Stimulated activated CD4-positive, alpha-beta T cell treated with anti-CD3 and anti-CD28 coated beads, Interleukin-2, amount 100 ng/mL, for 48 hours (primary cell): ENCODE measurements at places on chromosomes 11 and 22.

DNA sequence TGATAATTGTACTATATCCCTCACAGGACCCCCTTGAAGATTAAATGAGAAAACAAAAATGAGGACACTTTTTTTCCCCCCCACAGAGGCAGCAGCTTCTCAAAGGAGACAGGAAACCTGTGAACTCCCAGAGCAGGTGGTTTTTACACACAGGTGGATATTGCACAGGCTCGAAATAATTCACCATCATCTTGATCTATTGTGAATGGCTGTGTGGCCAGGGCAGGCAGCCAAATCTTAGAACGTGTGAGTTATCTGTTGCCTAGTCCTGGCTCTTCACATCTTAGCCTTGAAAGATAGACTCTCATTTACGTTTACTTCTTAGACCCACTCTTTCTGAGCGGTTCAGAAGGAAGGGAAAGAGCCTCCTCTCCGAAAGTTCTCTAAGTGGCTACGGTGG, 23.5 kb downstream of the PPFIBP2 start:
- no peak for DNase-seq

- no peak for DNase-seq
These were observed 34.1 kb upstream of the OR8B8 start for GRCh38 chr11:124479561-124479960.

DNA sequence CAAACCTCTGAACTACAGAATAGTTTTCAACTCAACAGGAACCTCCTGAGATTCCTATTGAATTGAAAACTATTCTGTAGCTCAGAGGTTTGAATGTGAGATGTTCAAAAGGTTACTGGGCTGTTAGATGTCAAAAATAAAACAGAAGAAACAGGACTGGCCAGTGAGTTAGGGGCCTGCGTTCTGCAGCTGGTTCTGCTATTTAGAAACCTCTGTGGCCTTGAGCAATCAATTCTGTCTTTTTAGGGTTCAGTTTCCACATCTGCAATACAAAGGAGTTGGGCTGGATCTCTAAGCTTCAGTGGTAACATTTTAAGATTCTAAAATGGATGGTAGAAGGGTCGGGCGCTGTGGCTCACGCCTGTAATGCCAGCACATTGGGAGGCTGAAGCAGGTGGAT, 55.8 kb downstream of the CLMP start:
- DNase-seq: no peak

DNA sequence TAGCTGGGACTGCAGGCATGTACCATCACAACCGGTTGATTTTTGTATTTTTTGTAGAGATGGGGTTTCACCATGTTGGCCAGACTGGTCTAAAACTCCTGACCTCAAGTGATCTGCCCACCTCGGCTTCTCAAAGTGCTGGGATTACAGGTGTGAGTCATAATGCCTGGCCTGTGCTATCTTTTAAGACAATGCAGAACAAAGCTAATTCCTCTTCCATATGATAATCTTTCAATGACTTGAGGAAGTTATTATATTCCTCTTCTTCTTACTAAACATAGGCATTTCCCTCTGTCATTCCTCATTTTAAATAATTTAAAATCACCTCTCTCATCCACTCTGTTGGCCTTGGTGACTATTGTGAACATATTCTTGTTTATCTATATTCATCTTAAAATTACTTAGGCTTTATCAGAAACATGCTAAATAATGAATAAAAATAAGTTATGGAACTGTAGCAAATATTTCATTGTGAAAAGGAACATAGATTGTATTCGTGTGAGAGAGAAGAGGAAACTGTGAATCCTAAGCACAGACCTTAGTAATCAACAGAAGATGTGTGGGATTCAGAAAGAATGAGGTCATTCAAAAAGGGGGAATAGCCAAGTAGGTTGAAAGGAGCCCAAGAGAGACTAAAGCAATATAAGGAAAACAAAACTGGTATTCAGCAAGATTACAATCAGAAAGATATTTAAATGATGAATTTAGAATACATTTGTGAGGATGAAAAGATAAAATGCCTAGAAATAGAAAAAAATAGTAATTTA, 269.4 kb downstream of the TTC28 start:
- DNase-seq: no peak

- DNase-seq: no peak
These were observed 1272.8 kb downstream of the LRRC4C start for GRCh38 chr11:40186437-40187263.

DNA sequence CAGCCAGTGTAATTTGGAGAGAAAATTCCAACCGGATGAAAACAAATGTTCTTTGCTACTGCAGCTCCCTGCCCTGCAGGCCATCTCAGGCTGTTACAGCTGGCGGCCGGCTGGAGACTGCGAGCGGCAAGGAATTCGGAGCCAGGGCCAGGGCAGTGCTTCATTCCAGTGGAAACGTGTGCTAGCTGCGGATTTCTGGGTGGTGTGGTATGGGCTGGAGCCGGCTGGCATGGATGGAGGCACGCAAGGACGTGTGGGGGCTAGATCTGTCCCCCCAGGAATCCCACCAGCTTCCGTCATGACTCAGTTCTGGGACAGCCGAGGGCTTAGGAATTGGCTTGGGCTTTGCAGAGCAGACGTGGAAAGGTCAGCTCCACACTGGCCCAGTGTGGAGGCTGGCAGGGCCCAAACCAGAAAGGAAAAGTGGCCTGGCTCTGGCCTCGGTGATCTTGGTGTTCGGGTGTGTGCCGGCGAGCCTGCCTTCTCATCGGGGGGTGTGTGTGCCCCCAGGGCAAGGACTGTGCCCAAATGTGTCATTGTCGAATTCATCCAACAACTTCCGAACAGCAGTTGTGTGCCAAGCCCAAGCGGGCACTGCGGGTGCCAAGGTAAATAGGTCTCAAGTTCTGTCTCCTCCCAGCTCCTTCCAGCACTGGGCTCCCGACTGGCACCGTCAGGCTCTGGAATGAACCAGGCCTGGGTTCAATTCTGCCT, 48.1 kb upstream of the SHISAL1 start:
- DNase-seq: no peak

DNA sequence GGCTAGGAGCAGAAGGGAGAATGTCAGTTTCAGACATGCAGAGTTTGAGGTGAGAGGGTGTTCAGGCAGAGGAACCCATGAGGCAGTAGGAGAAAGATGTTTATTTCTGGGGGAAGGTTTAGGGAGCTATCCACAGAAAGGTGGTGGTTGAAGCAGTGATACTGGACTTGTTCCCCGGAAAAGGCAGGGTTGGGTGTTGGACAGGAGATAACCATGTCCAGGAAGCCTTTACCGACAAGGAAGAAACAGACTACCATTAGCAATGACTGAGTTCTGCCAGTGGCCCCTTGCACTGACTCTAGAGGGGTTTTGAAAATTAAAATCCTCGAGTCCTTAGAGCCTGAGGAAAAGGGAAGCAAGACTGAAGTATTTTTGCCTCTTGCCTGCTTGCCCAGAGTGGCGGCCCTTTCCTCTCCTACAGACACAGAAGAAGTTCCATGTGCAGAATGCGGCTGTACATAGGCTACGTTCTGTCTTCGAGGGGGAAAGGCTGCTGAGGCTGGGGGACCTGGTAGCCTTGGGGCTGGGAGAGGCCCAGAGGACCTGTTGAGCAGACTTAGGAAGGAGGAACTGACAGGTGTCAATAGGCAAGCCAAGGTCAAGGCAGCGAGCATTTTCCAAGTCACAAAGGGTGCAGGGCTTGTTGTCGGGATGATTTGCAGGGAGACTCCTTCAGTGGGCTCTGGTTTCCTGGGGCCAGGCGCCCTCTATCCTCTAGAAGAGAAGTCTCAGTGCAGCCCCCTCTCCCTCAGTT, 146.7 kb downstream of the LDLRAD3 start:
- DNase-seq: no peak

- DNase-seq: no peak
These were observed 15.1 kb upstream of the CABP7 start for GRCh38 chr22:29704528-29705285.

GRCh38 chr22:39525658-39525975, 5.3 kb downstream of the ATF4 start:
- DNase-seq: no peak

GRCh38 chr11:106466521-106467080, 389.1 kb downstream of the AASDHPPT start:
- no peak for DNase-seq

GRCh38 chr22:23065495-23066122, 4.7 kb upstream of the GNAZ start:
- no peak for DNase-seq

GRCh38 chr11:128399251-128400121, 187.9 kb downstream of the ETS1 start:
- DNase-seq: no peak

- DNase-seq: no peak
These were observed 82.5 kb upstream of the PICALM start for GRCh38 chr11:86151174-86152005.

- no peak for DNase-seq
These were observed 61.1 kb downstream of the CHRDL2 start for GRCh38 chr11:74670171-74670570.

GRCh38 chr11:69416762-69417698, 64.4 kb upstream of the LINC01488 start:
- no peak for DNase-seq

- no peak for DNase-seq
These were observed 17.8 kb downstream of the FADD start for GRCh38 chr11:70220920-70221319.

GRCh38 chr22:37229805-37230672, 14.0 kb downstream of the RAC2 start:
- DNase-seq: peak; percentile 85

GRCh38 chr11:101931692-101932091, 15.4 kb upstream of the ANGPTL5 start:
- DNase-seq: no peak

DNA sequence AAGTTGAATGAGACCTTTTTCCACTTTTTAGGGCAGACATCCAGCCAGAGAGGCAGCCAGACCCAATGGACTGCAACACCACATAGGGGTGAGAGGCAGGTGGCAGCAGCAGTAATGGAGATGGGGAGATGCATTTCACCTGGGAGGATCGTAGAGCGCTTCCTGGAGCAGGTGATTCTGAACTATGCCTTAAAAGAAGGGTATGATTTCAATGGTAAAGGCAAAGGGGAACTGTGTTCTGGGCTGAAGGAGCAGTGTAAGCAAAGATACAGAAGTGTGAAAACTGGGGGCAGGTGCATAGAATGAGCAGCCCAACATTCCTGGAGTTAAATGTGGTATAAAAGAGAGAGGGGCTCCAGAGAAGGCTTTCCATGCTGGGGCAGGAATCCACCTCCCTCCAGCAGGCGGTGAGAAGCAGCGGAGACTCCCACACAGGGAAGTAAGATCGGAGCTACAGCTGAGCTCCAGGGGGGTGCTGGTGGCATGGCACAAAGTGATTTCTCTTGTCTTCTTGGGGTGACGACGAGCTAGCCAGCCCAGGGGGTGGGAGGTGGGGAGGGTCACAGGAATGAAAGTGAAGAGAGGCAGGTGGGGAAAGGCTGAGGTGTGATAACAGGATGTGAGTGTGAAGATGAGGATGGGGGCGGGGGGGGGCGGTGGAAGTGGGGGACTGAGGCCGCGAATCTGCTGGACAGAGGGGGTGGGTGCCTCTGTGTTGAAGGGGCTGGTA, 4.3 kb upstream of the SERHL2 start:
- no peak for DNase-seq

DNA sequence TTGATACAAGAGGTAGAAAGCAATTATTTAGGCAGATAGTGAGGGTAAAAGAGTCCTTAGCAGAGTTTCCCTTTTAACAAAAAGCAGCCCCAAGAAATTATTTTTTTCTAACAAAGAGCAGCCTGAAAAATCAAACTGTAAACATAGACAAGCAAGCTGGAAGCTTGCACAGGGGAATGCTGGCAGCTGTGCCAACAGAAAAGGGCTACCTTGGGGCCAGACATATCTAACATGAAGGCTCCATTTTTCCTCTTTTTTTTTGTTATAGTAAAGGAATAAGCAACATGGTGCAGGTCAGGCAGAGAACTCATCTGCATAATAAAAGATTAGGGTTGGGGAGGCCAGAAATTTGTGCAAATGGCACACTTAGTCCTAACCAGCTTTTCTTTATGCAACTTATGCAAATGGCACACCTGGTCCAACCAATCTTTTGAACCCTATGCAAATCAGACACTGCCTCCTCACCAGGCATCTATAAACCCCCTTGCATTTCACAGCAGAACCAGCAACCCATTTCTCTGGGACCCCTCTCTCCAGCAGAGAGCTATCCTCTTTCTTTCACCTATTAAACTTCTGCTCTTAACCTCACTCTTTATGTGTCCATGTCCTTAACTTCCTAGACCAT, 41.8 kb downstream of the PDGFD start:
- no peak for DNase-seq

GRCh38 chr11:3989276-3989920, 105.2 kb upstream of the RRM1 start:
- DNase-seq: no peak

- DNase-seq: no peak
These were observed 73.1 kb upstream of the BARX2 start for GRCh38 chr11:129302386-129303101.

GRCh38 chr11:48354677-48355076, 11.6 kb downstream of the OR4C5 start:
- DNase-seq: no peak

- no peak for DNase-seq
These were observed 12.1 kb downstream of the GNB1L start for GRCh38 chr22:19842393-19843106.

- no peak for DNase-seq
These were observed 29.8 kb downstream of the SCUBE1 start for GRCh38 chr22:43313244-43313889.

DNA sequence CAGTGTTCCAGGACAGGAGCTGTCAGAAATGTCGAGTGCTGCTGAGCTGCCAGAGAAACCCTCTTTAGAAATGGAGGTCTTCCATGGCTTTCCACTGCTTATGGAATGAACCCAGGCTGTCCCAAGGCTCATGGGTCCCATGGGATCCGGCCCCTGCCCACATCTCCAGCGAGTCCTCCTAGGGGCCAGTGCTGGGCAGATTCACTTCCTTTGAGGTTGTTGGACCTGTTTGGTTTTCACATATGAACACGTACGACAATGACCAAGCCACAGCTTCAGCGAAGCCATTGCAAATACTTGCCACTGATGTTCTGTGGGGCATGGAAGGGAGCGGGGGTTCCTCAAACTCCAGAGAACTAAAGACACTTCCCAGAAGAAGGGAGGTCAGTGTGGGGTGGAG, 483.3 kb downstream of the TBC1D22A start:
- no peak for DNase-seq

GRCh38 chr11:44116234-44116830, 20.9 kb downstream of the EXT2 start:
- no peak for DNase-seq

DNA sequence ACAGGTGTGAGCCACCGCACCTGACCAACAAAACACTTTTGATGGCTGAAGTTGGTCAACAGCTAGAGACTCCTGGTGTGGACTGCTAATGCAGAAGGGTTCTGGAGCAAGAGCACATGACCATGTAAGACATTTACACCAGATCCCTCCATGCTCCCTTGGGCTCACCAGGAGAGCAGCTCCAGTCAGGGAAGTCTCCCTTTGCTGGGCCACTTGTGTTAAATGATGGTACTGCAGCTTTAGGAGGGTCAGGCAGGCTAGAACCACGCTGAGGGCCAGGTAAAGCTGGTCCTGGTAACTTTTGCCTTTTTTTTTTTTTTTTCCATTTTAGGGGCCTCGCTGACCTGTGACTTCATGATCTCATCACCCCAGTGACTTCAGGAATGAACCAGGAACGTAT, 146.4 kb downstream of the FBXO7 start:
- DNase-seq: no peak

- DNase-seq: no peak
These were observed 539.7 kb downstream of the INSC start for GRCh38 chr11:15654451-15654850.

- DNase-seq: no peak
These were observed 58.8 kb downstream of the SPECC1L start for GRCh38 chr22:24329453-24329852.

GRCh38 chr11:18172666-18173065, at the start of gene MRGPRX4:
Gene MRGPRX4 (plus strand): TSS chr11:18172837. CDS start chr11:18173257, 420 bp downstream.
- DNase-seq: no peak

GRCh38 chr11:96235751-96236150, 107.2 kb downstream of the MAML2 start:
- peak; percentile 53 for DNase-seq
